ENCODE measurements at places on chromosomes 7 and 10.
A peak's percentile ranks its signal among the peaks of the same experiment; 100 is the strongest.

- H3K36me3 ChIP-seq, result peaks cover 18% of the 10 kb centered on the region
- H3K27me3 ChIP-seq, result no peaks in the 10 kb centered on the region
- peaks cover 87% of the 10 kb centered on the region for H3K4me1 ChIP-seq
- peak overlapping the region; percentile 30 for H3K27ac ChIP-seq
These were observed 12.7 kb downstream of the TSPAN14 start for GRCh38 chr10:80466724-80467326.

DNA sequence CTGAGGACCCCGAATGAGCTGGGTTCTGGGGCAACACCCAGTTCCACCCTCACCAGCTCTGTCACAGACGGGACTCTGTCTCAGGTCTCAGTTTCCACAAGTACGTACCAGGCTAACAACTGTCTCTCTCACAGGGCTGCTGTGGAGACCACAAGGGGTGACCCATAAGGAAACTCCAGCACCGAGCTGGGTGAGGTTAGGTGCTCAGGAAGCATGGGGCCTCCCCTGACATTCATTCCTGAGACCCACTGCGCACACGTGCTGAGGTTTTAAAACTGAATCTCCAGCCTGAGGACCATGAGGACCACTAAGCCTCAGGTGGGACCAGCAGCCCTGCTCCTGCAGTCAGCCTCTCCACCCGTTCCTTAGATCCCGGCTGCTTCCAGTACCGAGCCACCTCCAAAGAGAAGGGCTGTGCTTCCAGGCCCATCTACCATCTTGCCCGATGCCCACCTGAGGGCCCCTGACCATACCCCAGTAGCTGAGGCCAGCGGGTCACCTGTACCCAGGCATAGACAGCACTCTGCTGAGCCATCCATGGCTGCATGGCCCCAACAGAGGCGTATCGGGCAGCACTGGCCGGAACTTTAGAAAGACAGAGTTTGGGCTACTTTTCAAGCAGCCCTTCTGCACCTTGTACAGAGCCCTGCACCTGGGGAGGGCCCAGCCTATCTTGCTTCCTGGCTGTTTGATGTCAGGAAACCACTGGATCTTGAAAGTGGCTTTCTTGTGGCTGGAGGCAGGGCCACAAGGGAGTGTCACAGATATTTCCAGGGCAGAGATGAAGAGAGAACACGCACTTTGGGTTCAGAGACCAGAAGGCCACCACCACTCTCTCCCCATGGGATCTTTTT lies 18.7 kb downstream of the HSPA12A start:
- H3K27me3 ChIP-seq, result peaks cover 2% of the 10 kb centered on the region
- H3K27ac ChIP-seq, result no peak overlapping the region
- H3K4me1 ChIP-seq, result no peaks in the 10 kb centered on the region
- no peaks in the 10 kb centered on the region for H3K36me3 ChIP-seq
- H3K4me3 ChIP-seq, result no peak overlapping the region

GRCh38 chr7:82005056-82005455 lies 235.2 kb upstream of the HGF start:
- H3K27ac ChIP-seq, result no peak overlapping the region
- no peaks in the 10 kb centered on the region for H3K27me3 ChIP-seq
- no peaks in the 10 kb centered on the region for H3K36me3 ChIP-seq
- H3K4me3 ChIP-seq, result no peak overlapping the region

- H3K27me3 ChIP-seq, result peaks cover 23% of the 10 kb centered on the region
- H3K27ac ChIP-seq, result no peak overlapping the region
- no peak for DNase-seq
- H3K4me3 ChIP-seq, result no peak overlapping the region
- no peaks in the 10 kb centered on the region for H3K36me3 ChIP-seq
These were observed 130.7 kb downstream of the BAMBI start for GRCh38 chr10:28807760-28808613.

DNA sequence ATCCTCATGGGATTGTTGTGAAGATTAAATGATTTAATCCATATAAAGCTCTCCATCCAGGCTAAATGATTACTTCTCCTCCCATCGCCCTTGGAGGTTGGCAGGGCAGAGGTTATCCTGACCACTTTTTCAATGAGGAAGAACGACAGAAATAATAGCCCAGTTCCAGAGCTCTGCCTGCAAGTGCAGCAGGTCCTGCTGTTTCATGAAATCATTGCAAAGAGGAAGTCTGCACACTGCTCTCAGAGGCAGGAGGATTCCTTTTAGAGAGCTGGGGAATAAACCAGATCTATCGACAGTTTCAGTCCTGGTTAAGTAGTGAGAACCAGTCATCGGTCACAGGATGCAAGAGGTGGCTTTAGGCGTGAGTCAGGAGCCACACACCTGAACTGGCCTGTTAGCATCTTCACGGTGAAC lies 25.0 kb upstream of the CDH23 start:
- H3K27ac ChIP-seq, result peak overlapping the region; percentile 90
- no peak for DNase-seq
- no peaks in the 10 kb centered on the region for H3K36me3 ChIP-seq

GRCh38 chr10:110074758-110075671 lies 67.2 kb downstream of the ADD3 start:
- H3K4me1 ChIP-seq, result peaks cover 84% of the 10 kb centered on the region
- peaks cover 6% of the 10 kb centered on the region for H3K36me3 ChIP-seq
- no peak for DNase-seq
- no peaks in the 10 kb centered on the region for H3K27me3 ChIP-seq
- peak overlapping the region; percentile 29 for H3K4me3 ChIP-seq

DNA sequence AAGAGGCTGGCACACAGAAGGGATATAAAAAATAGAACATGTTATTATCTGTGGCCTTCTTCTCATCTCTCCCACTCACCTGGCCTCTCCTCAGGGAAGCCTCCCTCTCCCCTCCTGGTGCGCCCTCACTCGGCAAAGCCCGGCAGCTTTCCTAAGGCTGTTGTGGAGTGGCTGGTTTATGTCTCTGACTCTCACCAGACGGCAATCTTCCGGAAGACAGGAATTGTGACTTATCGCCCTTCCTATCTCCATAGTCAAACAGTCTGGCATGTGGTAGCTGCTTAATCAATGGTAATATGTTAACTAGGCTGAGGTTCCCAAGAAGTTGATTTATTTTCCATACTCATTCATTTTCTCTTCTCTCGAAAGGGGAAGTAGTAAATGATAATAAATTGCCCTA lies 78.7 kb downstream of the ATXN7L1 start:
- DNase-seq, result no peak
- peaks cover 12% of the 10 kb centered on the region for H3K4me1 ChIP-seq
- no peak overlapping the region for H3K4me3 ChIP-seq
- H3K27me3 ChIP-seq, result no peaks in the 10 kb centered on the region
- H3K36me3 ChIP-seq, result no peaks in the 10 kb centered on the region

DNA sequence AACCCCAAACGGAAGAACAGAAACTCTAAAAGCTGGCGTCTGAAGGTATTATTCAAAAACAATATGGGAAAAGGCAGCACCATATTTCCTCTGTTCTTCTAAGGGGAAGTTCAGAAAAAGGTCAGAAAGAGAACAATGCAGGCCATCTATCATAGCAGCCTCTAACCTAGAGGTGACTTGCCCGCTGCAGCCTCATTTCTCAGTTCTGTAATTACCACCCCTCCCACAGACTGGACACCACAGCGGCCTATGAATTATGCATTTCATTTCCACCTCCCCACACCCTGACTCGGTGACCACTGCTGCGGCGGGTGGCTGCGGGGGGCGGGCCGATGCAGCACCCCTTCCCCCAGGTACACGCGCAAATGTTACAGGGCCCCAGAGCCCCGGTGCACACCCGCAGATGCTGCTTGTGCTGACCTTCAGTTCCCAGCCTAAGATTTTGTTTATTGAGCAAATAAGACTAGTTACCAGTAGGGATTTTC lies 125.5 kb downstream of the CLEC2L start:
- no peak for DNase-seq
- no peaks in the 10 kb centered on the region for H3K27me3 ChIP-seq
- H3K27ac ChIP-seq, result peak overlapping the region; percentile 18
- peaks cover 39% of the 10 kb centered on the region for H3K4me1 ChIP-seq
- peaks cover 3% of the 10 kb centered on the region for H3K36me3 ChIP-seq
- peak overlapping the region; percentile 72 for H3K4me3 ChIP-seq
